ENCODE measurements at places on chromosomes 4 and X. TPM values are rescaled to one million over a fixed set of nuclear protein-coding genes. Genes with fewer than 3 reads are reported as not detected.

GRCh38 chr4:174631901-174632758, 109.8 kb upstream of the HPGD start:
- no peak for DNase-seq

GLUD2 gene
- 0.59 TPM for total RNA-seq

MAGEA10 gene
- total RNA-seq = not detected

DNA sequence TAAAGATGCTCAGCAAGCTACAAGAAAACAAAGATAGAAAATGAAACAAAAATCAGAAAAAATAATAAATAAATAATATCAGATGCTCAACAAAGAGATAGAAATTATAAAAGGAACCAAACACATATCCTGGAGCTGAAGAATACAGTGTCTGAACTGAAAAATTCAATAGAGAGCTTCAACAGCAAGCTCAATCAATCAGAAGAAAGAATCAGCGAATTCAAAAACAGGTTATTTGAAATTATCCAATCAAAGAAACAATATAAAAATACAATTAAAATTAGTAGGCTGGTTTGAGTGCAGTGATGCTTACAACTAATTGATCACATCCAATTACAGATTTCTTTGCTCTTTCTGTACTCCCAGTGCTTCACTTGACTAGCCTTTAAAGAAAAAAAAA, 40.8 kb upstream of the FOXR2 start:
- DNase-seq = no peak

DNA sequence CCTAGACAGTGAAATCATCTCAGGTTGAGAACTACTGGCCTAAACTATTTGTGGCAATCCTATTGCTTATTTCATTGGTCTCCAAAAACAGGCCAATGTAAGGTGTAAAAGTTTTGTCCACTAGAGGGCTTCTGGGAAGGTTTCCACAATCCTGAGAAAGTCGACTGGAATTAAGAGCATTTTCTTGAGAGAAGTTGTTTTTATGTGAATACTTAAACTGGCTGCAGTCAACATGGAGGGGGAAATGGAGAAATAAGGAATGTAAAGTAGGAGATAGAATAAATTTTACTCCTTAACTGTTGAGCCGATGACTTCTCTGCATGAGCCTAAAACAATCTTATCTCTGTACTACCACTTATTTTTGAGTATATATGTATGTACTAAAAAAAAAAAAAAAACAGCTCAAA, 11.0 kb upstream of the EIF4E start:
- no peak for DNase-seq

DNA sequence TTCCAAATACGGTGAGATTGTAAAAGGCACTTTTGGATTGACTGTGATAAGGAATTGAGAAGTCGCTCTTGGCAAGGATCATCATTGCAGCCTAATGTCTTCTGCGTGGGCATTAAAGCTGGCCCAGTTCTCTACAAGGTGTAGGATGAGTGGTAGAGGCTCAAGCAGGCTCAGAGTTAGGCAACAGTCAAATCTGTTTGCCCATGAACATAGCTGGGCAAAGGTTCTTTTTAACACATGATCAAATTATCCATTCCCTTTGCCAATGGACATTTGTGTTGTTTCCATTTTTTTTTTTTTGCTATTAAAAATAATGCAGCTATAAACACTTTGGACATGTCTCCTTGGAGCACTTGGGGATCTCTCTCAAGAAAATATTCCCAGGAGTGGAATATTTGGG, 229.1 kb upstream of the FAT1 start:
- no peak for DNase-seq

DNA sequence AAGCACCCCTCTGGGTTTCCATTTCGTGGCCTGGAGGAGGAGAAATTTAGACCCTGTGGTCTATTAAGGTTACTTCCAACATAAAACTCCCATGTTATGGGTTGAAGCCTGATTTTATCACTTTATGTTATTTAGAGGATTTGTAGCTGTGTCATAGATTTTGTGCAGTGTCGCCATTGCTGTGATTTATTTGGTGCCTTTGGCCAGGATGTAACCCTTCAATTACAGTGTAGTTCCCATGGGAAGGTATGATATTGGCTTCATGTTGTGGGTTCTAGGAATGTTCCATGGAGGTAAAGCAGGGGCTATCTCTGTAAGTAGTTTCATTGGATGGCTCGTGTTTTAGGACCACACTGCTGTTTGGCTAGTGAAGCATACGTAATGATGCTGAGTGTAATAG, 58.5 kb downstream of the TMEM131L start:
- DNase-seq = no peak

DNA sequence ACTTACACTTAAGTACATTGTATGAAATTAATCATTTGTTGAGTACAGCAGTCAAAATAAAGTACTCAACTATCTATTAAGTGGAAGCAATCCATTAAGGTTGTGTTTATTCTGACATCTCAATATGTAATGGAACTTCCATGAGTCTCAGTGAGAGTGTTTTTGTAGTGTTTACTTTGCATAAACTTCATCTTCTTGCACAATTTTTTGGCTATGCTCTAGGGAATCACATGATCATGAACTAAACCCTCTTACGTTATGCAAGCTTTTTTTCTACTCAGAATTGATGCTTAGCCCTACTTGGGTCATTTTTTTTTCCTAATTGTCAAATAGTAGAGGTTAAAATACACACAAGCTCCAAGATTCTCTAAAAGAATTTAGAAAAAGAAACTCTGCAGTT, 21.1 kb upstream of the PIGA start:
- no peak for DNase-seq

- DNase-seq = no peak
Observed at GRCh38 chr4:20612313-20612712, 87.9 kb upstream of the PACRGL start.

GAGE2A gene
- not detected for total RNA-seq

- DNase-seq = no peak
Observed at GRCh38 chrX:15395789-15396188, 11.6 kb upstream of the VEGFD start.

GSX2 gene
- not detected for total RNA-seq

- DNase-seq = no peak
Observed at GRCh38 chr4:71814433-71814832, 30.6 kb upstream of the GC start.

DNA sequence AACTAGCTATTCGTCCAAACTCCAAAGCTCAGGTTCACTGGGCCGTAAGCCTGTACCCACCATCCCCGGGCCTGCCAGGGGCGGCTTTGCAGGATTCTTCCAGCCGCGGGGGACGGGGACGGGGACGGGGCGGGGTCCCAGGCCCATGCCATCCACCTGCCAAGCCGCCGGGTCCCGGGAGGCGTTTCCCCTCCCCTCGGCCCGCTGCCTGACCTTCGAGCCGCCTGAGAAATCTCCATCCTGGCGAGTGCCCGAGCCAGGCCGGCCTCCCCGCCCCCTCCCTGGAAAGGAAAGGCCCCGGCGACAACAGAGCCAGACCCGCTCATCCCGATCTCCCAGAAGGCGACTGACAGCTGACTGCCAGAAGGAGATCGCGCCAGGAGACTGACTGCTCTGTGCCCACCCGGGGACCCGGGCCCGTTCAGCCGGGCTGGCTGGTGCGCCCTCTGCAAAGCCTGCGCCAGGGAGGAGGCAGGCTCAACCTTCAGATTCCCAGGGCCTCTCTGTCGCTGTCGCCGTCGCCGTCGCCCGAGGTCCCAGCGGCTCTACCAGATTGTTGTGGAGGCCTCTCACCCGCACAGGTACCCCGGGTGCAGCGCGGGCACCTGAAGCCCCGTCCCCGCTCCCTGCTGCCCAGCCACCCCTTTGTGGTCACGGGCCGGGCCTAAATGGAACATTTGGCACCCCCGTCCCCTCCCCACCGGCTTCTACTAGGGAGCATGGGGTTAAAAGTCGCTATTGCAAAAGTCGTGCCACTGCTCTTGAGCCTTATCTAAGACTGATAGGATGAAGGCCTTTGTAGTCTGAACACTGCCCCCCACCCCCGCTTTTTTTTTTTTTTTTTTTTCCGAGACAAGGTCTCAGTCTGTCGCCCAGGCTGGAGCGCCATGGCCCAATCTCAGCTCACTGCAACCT, at the start of gene RGN:
TSS of gene RGN (plus strand) at position 315 of the 915 bp plus-strand sequence. CDS start 2,702 bp downstream, outside the sequence.
- DNase-seq = no peak

COL4A6 gene
- total RNA-seq = under 0.01 TPM

- no peak for DNase-seq
Observed at GRCh38 chr4:96170198-96170597, 330.3 kb downstream of the PDHA2 start.

- DNase-seq = no peak
Observed at GRCh38 chr4:3521621-3522325, 10.4 kb downstream of the LRPAP1 start.

DNA sequence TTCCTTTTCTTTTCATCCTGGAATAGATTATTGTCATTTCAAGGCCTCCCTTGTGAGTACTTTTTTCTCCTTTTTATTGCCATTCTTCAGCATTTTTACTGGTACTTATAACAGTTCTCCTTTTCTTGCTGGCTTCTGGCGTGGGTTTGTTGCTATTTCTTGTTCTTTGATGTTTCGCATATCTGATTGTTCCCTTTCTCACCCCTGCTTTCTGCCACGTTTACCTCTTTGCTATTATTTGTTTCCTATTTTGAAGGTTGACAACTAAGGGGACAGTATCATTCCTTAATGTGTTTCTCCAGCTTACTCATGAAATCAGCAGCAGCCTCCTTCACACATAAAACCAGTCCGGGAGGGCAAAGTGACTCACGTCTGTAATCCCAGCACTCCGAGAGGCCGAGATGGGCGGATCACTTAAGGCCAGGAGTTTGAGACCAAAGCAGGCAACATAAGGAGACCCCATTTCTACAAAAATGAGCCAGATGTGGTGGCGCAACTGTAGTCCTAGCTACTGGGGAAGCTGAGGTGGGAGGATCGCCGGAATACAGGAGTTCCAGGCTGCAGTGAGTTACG, 72.6 kb downstream of the DMD start:
- no peak for DNase-seq

GRCh38 chr4:114782415-114783214, 184.0 kb downstream of the UGT8 start:
- DNase-seq = no peak

DNA sequence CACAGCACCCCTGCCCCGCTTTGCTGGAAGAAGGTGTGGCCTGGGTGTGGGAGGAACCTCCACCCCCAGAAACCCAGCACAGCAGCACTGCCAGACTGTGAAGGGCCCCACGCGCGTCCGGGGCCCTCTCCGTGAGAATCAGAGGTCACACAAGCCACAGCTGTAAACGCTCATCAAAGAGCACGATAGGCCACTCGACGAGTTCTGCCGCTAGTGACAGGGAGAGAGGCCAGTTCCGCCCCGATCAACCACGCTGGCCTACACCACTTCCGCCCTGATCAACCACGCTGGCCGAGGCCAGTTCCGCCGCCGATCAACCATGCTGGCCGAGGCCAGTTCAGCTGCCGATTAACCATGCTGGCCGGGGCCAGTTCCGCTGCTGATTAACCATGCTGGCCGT, 25.9 kb upstream of the ADRA2C start:
- no peak for DNase-seq

DNA sequence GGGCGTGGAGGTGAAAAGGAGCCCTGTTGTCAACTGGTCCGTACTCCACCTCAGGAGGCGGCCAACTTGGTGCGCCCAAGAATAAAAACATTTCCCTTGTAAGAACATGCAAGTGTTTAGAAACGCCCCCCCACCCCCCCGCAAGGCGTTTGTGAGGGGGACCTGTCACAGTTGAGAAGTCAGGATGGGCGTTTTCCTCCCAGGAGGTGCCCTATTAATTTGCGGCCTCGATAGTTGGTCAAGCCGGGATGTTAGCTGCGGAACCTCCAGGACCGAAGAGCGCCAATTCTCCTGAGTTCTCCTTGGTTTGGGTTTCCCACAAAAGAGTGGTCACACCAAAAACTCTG, 651 bp upstream of the SAP30 start:
- DNase-seq = peak; percentile 54

- DNase-seq = no peak
Observed at GRCh38 chrX:110786486-110786885, 9.1 kb downstream of the CHRDL1 start.

GRCh38 chr4:7325541-7325940, 109.2 kb downstream of the PSAPL1 start:
- DNase-seq = no peak

- no peak for DNase-seq
Observed at GRCh38 chrX:4550018-4550417, 836.6 kb upstream of the PRKX start.

GRCh38 chr4:1080961-1081688, 32.2 kb downstream of the RNF212 start:
- no peak for DNase-seq

KCTD8 gene
- total RNA-seq = 1.1 TPM

TLR2 gene
- 44.4 TPM for total RNA-seq

GRCh38 chrX:129958083-129958465, 24.4 kb upstream of the BCORL1 start:
- DNase-seq = no peak

- no peak for DNase-seq
Observed at GRCh38 chrX:149114874-149115273, 390.2 kb downstream of the IDS start.

HSFX2 gene
- total RNA-seq = 3.3 TPM

DNA sequence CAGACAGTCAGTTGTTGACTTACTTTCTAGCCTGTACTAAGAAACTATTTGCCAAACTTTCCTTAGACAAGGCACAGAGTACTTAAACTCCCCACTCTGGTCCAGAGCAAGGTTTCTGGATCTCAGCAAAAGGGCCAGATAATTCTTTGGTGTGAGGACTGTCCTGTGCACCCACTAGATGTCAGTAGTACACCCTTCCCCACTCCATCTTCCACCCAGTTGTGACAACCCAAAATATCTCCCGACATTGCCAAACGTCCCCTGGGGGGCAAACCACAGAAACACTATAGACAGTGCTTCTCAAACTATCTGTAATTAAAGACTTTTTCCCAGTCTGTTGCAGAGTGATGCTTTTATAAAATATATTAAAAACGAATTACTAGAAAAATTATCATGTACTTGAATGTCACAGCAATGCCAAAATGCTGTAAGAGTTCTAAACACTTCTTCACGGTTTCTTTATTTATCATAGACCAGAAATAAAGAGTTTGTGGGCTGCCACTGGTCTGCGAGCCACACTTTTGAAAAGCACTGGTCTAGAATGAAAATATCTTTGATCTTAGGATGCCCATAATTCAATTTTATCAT, 203.5 kb downstream of the PRDM5 start:
- DNase-seq = no peak

GRCh38 chr4:141473026-141473540, 163.3 kb upstream of the IL15 start:
- DNase-seq = no peak

GRCh38 chrX:21781525-21781924, 23.6 kb upstream of the SMPX start:
- no peak for DNase-seq

DNA sequence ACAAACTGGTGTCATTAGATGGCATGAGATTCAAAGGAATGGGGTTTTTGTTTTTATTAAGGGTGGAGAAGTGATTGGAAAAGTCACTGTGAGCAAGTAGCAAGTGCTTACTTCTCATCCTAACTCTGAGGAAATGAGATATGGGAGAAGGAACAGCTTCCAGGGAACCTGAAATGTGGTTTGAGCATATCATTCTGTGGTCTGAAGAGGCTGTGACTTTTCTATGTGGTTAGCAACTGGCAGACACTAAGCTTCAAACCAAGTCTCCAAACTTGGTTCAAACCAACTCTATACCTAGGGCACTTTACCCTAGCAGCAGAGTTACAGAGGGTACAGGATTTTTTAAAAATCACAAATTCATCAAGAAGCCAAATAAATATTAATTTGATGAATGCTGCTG, 58.2 kb downstream of the DCLK2 start:
- no peak for DNase-seq

SULT1E1 gene
- not detected for total RNA-seq
